ENCODE measurements at places on chromosomes 11 and 22.
A peak's percentile ranks its signal among the peaks of the same experiment; 100 is the strongest.

DNA sequence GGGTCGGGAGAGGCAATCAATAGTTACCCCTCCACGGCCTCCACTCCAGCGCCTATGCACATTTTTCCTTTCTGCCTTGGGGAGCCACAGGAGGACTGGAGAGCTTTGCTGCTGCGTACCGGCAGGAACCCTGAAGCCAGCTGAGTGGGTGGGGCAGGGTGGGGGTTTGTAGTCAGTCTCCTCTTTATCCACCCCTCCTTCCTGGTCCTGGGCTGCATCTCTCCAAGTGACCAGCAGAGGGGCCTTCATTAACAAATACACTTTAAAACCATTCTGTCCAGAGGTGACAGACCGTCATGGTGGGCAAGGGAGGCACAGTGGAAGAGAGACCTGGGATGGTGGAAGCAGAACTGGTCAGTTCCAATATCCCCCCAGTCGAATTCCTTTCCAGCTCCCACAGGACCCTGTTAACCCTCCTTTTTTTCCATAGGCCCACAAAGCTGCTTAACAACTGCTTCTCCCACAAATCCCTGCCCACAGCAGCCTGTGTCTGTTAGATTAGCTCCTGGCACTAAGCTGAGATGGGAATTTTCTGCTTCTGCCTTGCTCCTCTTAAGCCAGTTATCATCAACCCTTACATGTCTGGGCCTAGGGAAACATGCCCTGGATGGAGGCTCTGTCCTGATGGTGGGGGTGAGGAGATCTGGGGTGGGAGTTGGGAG is 3.9 kb upstream of the ABCG4 start:
- DNase-seq: peak; percentile 37

- no peak for DNase-seq
Observed at GRCh38 chr11:43986881-43987280, 44.4 kb downstream of the C11orf96 start.

DNA sequence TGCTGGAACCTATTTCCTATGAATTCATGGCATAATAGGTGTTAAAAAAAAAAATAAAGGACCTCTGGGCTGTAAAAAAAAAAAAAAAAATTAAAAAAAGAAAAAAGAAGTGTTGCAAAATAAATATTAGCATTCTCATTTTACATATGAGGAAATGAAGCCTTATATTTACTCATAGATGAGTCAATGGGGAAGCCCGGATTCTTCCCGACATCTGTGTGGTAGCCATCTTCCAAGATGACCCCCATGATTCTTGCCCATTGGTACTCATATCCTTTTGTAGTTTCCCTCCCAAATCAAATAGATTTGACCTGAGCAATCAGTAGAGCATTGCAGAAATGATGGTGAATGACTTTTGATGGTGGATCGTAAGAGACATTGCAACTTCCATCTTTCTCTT is 3.0 kb upstream of the SWAP70 start:
- DNase-seq: no peak

DNA sequence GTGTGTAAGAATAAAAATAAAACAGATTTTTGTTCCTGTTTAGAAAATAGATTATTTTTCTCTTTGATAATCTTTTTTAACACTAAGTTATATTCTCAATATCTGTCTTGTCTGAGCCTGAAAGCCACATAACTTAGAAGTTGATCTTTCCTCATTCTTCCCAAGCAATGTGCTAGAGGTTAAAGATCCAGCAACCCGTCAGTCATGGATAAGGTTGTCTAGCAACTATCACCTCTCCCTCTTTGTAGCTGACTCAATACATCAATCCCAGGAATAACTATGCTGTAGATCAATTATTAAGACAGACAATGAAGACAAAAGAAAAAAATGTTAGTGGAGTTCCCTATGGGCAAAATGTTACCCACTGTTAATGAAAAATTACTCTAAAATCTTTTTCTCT is 813.1 kb upstream of the CCDC179 start:
- DNase-seq: no peak

GRCh38 chr22:43000441-43001175 is 14.3 kb downstream of the PACSIN2 start:
- DNase-seq: no peak

GRCh38 chr22:21025763-21026755 is 6.3 kb downstream of the SLC7A4 start:
- no peak for DNase-seq

- no peak for DNase-seq
Observed at GRCh38 chr11:41250408-41250935, 209.0 kb downstream of the LRRC4C start.

GRCh38 chr22:48744283-48744641 is 1083.4 kb downstream of the BRD1 start:
- DNase-seq: no peak

- no peak for DNase-seq
Observed at GRCh38 chr11:65503949-65504673, 5.3 kb downstream of the MALAT1 start.

DNA sequence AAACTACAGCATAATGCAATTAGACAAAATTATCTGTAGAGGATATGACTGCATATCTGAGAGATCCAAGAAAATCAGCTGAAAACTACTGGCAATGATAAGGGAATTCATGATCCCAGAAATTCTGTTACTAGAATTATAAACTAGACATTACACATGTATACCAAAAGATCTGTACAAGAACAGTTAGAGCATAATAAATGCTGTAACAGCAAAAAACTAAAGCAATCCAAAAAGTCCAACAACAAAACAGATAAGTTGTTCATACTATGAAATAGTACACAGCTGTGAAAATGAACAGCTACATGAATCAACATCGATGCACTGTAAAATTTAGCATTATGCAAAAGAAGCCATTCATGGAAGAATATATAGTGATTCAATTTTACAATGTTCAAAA is 6.0 kb downstream of the ZNF214 start:
- DNase-seq: no peak

GRCh38 chr22:49455595-49455994 is 372.1 kb downstream of the BRD1 start:
- no peak for DNase-seq

DNA sequence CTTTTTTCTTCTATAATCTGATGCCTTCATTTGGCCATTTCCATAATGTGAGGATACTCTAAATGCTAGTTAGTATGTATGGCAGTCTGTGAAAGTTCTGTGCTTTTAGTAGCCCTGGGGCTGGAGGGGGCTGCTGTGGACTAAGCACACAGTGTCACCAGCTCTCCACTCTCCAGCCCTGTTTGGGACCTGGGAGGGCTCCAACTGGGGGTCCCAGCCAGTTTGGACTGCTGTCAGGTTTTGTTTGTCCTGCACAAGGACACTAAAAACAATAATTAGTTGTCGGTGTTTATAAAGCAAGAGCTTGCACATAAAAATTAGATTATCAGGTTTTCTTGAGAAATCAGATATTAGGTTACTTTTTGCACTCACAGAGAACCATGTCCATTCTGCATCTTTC is 103.1 kb downstream of the LDLRAD3 start:
- no peak for DNase-seq

DNA sequence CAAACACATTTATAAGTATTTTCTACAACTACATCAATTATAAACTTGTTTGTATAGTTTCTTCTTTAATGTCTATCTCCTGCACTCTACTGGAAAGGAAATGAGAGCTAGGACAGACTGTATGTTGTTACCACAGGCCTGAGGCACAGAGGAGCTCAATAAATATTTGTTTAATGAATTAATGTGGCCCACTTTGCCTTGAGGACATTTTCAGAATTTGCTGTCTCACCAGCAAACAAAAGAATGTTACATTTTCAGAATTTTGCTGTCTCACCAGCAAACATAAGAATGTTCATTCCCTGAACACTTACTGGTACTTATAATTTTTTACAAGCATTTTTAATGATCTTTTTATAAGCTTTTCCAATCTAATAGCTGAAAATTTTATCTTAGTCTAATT is 41.9 kb upstream of the WNT7B start:
- no peak for DNase-seq

- DNase-seq: no peak
Observed at GRCh38 chr22:48205161-48205560, 1442.7 kb downstream of the TBC1D22A start.

DNA sequence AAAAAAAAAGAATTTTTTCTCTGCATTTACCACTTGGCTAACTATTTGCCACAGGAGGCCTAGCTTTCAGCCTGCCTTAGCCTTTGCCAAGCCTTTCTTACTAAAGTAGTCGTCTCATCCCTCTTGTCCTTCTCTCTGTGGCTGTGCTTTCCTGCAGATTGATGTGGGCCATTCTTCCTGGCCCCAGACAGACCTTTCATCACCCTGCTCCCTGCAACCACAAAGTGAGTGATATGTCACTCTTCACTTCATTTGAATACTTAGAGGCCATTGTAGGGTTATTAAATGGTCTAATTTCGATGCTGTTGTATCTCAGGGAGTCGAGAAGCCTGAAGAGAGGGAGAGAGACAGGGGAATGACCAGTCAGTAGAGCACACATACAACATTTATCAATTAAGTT is 37.6 kb downstream of the ART5 start:
- DNase-seq: no peak

DNA sequence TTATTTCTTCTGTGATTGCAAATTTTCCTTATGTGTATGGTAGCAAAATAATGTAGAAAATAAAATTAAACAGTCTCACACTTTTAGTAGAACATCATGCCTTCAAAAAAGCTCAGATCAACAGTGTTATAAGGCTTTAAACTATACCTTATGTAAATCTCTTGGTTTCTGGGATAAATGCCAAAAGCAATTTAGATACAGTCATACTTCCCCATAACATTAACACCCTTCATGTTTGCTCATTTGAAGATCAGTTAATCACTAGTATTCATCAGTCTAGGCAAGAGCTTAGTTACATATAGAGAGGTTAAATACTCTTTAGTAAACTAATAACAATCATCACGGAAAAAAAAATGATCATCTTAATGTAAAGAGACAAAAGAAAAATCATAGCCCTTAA is 421.8 kb upstream of the ANO3 start:
- DNase-seq: no peak

DNA sequence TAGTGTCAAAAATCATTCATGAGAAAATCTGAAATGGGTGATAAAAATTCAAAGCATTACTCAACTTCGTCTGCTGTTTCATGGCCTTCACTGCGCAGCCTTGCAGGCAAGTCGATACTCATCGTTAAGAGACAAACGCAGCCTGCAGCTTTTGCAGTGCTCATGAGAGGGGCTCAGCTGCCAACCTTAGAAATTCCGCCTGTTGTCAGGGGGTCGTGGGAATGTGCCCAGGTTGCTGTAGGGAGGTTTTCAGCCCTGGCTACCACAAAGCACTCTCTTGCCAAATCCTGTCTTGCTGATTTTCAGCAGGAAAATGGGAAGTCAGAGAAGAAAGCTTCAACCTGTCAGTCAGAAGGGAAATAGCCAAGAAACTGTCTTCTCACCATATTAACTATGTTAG is 25.4 kb upstream of the GRAMD1B start:
- DNase-seq: no peak

- no peak for DNase-seq
Observed at GRCh38 chr11:102470251-102470650, 17.7 kb upstream of the TMEM123 start.

DNA sequence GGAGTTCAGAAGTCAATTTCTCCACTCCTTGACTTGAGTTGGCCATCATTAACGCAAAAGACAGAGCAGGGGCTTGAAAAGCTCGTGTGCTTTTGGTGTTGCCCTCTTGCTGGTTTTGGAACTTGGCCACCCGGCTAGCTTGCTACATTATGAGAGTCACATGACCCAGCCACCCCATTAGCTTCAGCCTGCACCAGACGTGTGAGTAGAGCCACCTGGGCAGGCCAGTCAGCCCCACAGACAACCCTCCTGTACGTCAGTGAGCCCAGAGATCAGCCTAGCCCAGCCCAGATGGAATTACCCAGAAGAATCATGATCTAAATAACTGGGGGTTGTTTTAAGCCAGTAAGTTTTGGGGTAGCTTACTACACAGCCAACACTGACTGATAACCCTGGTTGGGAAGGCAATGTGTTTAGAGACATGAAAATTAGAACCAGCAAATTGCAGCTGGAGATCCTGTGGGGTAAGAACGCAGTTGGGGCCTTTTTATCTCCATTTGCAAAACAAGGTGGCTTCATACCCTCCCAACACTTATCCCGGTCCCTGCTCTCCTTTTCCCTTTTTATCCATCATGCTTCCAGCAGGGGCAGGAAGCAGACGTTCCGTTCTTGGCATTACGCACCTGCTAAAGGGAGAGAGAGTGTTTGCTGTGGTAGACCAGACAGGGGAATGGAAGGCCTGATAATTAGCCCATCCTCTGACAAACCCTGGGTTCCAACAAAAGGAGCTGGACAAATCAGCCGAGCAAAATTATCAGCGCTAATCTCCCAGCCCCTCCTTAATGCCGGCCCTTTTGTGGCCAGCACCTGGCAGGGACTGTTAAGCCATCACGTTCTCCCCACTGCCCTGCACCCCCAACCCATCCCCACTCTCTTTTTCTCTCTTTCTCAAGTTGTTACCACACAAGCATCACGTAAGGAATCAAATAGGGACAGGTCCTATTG is 548.7 kb upstream of the CADM1 start:
- DNase-seq: no peak

- no peak for DNase-seq
Observed at GRCh38 chr22:50105208-50106100, 15.6 kb downstream of the MOV10L1 start.

DNA sequence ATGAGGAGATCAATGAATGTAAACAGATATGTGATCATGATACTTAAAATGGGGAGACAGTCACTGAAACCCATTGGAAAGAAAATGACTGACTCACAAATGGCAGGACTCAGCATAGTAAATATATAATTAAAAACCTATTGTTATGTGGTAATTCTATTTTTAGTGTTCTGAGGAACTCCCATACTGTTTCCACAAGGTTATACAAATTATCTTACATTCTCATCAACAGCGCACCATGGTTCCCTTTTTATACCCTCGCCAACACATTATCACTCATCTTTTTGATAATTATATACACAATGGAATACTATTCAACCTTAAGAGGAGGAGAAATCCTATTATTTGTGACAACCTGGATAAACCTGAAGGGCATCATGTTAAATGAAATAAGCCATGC is 17.1 kb downstream of the OR5B21 start:
- no peak for DNase-seq

DNA sequence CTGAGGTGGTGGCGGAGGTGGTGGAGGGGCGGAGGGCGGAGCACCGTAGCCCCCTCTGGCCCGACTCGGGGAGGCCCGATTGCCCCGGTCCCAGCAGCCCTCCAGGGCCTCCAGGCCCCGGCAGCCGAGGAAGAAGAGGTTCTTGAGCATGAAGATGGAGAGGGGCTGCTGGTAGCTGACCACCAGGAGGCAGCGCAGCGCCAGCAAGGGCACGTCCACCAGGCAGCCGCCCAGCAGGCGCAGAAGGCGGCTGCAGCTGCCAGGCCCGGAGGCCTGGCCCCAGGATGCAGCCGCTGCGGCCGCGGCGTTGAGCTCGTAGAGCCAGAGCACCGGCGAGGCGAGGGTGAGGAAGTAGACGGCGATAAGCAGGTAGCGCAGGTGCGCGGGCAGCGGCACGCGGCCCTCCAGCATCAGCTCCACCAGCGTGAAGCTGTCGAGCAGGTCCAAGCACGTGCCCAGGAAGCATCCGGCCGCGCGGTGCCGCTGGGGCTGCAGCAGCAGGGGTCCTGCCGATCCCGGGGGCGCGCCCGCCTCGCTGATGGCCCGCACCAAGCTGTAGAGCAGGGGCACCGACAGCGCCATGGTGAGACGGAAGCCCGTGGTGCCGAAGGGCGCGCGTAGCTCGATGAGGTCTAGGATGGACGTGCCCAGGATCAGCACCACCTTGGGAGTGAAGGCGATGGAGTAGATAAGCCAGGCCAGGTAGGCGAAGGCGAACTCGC is 1.5 kb downstream of the TMEM121B start:
- no peak for DNase-seq

- no peak for DNase-seq
Observed at GRCh38 chr11:57294225-57295131, 30.3 kb downstream of the TNKS1BP1 start.

GRCh38 chr11:96045622-96046456 is 121.9 kb upstream of the MTMR2 start:
- DNase-seq: no peak
